ENCODE measurements at places on chromosomes 12 and 14. TPM values are rescaled to one million over a fixed set of nuclear protein-coding genes. Genes with fewer than 3 reads are reported as not detected.

The OTUB2 gene
- polyA plus RNA-seq: 3.9 TPM

The CLEC2B gene
- 24.1 TPM for polyA plus RNA-seq

The TPPP2 gene
- 0.12 TPM for polyA plus RNA-seq

The CRY1 gene
- polyA plus RNA-seq: 27.5 TPM

The TCL1B gene
- polyA plus RNA-seq: not detected

The FLRT2 gene
- 49.4 TPM for polyA plus RNA-seq

DNA sequence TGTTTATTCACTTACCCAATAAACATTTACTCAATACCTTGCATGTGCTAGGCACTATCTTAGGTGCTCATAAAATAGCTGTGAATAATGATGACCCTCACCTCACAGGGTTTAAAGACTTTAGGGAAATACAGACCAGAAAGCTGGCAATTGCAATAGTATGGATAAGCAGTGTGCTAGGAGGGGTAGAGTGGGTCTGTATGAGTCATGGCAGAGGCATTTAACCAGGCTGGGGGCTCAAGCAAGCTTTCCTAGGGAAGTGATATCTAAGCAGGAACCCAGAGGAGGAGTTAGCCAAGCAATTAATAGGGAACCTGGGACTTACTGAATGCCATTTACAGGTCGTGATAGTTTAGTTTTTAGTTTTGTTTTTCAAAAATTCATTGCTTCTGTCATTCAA lies 123.9 kb upstream of the CCDC198 start:
- no peak for DNase-seq

- DNase-seq: no peak
These were observed 4.3 kb downstream of the IRF2BPL start for GRCh38 chr14:77024171-77024691.

DNA sequence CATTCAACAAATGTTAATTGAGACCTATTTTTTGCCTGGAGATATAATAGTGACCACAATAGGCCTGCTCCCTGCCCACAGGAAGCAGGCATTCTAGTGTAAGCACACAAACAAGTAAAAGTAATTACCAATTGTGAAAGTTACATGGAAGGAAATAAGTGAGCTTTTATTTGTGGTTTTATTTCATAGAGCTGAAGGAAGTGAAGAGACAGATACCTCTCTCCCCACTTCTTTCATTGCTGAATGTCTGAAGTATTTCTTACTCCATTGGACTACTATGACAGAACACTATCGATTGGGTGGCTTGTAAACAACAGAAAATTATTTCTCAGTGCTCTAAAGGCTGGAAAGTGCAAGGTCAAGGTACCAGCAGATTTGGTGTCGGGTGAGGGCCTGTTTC lies 183.5 kb downstream of the PRKCH start:
- DNase-seq: no peak

DNA sequence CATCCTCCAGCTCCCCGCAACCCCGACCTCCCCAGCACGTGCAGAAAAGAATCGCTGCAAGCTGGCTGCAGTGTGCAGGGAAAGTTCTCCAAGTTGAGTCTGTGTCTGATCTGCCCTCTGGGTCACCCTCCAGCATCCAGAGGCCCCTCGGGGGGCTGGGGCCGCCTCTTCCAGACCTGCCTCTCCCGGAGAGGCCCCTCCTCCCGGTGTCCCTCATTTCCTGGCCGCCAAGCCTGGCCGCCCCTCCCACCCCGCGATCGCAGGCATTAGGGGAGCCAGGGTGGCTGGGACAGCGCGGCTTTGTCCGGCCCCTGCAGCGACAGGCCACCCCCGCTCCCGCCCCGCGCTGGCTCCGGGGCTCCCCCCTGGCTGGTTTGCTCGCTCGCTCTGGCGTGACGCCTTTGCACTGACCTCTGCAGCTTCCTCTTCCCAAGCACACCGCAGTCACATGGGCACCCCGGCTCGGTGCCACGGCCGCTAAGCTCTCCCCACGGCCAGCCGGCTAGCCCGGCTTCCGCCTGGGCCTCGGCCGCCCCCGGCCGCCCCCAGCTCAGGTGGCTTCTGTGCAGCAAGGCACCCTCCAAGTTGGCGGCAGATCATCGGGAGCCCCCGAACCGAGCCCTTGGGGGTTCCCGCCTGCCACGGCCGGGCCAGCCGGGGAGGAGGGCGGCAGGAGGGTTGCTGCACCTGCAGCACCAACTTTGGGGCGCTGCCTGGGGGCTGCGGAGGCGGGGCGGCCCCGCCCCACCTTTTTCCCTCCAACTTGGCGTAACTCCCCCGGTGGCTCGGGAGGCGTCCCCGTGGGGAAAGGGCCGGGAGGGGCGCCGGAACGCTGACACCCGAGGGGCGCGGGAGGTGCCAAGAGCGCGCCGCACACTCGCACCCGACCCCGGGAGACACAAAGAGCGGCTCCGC lies 43.7 kb downstream of the KDM2B start:
- DNase-seq: peak; percentile 76

GRCh38 chr14:70885343-70886022 lies 21.8 kb upstream of the PCNX1 start:
- no peak for DNase-seq

DNA sequence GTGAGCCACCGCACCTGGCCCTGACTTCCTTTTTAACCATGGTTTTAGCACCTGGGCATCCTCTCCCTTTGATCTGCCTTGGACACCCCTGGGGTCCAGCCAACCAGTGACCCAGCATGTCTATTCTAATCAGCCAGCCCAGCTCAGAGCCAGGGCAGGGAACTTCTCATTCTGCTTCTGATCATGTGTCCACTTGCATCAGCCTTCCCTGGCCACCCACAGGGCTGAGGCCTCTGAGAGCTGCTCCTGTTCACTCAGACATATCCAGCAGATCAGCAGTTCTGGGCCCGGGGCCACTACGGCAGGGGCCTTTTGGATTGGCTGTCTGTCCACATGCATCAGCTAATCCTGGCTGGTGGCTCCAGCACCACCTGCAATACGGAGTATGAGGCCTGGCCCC lies 117.9 kb upstream of the MAP1LC3B2 start:
- no peak for DNase-seq

DNA sequence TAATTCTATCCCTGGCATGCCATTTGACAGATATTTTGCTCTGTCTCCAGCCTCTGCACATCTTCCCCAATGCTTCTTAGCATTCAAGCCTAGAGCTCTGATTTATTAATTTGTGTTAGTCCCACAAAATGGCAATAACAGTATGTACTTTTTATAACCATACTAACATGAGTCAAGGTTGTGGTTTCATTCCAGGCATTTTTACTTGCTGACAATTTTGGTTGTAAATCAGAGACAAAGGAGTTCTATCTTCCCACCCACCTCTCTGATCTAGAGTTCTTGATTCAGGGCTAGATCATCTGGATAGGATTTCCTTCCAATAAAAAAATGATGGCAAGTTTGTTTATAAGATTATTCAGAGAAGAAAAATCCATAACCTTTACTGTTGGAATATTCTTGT lies 18.5 kb upstream of the CISTR start:
- DNase-seq: no peak

DNA sequence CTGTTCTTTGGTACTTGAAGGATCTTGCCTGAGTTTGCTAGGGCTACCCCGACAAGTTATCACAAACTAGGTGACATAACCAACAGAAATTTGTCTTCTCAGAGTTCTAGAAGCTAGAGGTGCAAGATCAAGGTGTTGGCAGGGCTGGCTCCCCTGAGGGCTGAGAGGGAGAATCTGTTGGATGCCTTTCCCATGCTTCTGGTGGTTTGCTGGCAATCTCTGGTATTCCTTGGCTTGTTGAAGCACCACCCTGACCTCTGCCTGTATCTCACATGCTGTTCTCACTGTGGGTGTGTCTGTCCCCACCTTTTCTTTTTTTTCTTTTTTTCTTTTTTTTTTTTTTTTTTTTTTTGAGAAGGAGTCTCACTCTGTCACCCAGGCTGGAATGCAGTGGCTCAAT lies 81.2 kb downstream of the VCPKMT start:
- DNase-seq: no peak

DNA sequence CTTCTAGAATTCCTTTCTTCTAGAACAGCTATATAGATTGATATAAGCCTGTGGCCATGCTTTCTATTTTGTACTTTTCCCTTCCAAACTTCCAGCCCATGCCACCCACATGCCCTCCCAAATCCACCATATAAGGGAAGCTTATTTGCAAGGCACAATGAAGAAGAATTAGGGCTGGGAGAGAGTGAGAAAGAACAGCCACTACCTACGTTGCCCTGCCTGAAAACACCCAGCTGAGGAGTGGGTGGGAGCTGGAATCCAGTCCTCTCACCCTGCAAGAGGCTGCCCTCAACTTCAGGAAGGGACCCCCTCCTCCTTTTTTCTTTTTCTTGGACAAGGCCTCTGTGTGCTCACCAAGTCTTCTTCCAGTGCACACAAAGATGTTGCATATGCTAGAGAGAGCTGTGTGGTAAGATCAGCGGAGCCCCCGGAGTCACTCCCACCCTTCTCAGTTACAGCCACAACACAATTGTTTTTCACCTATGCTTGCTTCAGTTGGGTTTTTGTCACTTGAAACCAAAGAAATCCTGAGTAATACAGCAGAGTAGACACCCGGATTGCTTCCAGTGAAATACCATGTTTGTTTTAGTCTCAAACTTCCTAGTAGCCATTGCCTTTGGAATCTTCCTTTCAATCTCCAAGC lies 38.8 kb downstream of the CDKL1 start:
- DNase-seq: no peak

DNA sequence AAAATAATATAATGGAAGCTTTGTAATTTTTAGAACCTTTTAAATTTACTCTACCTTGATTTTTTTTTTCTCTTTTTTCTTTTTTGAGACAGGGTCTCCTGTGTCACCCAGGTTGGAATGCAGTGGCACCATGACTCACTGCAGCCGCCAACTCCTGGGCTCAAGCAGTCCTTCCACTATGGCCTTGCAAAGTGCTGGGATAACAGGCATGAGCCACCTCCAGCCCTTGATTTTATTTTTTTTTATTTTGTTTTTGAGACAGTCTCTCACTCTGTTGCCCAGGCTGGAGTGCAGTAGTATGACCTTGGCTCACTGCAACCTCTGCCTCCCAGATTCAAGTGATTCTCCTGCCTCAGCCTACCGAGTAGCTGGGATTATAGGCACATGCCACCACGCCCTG lies 65.3 kb upstream of the TRAF3 start:
- DNase-seq: no peak

GRCh38 chr12:112514926-112515642 lies 96.3 kb downstream of the PTPN11 start:
- no peak for DNase-seq

- no peak for DNase-seq
These were observed 162.1 kb upstream of the LHX5 start for GRCh38 chr12:113633678-113634332.

DNA sequence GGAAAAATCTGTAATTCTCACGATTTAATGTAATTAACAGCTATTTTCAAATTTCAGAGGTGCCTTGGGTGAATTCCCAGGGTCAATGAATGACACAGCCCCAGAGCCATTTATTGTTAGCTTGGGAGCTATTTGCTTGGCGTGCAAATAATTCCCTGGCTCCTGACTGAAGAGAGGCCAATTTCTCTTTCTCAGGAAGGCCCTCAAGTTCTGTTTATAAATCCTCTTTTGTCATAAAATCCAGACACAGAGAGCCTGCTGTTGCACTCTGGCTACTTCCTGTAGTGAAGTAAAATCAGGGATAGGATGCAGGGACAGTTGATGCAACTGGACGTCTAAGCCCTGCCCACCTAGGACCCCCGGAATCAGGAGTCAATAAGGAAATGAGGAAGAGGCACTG lies 154.3 kb downstream of the TMX1 start:
- DNase-seq: no peak

- no peak for DNase-seq
These were observed 353.9 kb downstream of the DUSP6 start for GRCh38 chr12:88998421-88998820.

- peak; percentile 94 for DNase-seq
These were observed at the start of gene TMED10 for GRCh38 chr14:75176142-75176820. Gene TMED10, minus strand, starts transcription at chr14:75176612. Its CDS starts 33 bp downstream, at chr14:75176579.

DNA sequence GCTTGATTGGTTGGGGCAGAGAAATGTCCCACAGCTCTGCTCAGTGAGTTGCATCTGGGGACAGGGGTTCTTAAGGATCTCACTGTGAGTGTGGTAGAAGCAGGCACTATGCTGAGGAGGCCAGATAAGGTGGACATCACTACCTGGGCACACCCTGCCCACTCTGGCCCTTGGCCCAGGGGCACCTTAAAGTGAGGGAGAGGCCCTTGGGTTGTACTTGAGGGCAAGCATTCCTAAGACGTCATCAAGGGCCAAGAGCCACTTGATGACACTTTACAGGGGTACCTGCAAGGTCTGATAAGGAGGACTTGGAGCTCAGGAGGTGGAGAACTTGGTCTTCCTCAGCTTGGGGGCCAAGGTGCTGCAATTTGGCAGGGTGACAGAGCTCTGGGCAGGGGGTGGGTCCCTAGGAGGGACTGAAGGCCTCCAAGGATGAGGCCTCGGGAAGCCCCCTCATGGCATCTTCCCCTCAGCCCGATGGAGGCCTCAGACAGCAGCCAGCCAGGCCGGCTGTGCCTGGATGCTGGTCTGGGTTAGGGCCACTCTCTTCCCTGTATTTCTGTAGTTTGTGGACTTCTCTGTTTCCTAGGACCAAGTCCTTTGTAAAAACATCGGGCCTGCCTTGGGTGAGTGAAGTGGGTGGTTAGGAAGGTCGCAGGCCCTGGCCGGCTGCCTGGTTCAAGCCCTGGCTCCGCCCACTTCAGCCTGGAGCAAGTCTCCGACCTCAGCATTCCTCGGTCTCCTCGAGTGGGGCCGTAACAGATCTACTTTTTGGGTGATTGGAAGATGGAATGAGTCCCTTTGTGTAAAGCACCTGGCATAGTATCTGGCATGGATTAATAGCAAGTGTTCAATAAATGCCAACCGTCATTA lies 24.8 kb downstream of the GPR68 start:
- peak; percentile 66 for DNase-seq

- no peak for DNase-seq
These were observed 124.4 kb downstream of the RIMBP2 start for GRCh38 chr12:130591736-130592135.

- no peak for DNase-seq
These were observed 175.8 kb downstream of the RPAP3 start for GRCh38 chr12:47530050-47530449.

Measured in right lung (tissue), 10 donors.